H1 (cell line): ENCODE measurements at places on chromosomes 1 and 21. TPM values are rescaled to one million over a fixed set of nuclear protein-coding genes. Genes with fewer than 3 reads are reported as not detected.

Gene SDHC
- 216 and 224 TPM in 2 replicates for total RNA-seq

Gene CHIA
- total RNA-seq, result not detected in 2 replicates

GRCh38 chr21:38771536-38771935 is 34.2 kb upstream of the ETS2 start:
- H3K27ac ChIP-seq, result no peak overlapping the region
- no peak overlapping the region for H3K4me3 ChIP-seq
- H3K36me3 ChIP-seq, result no peaks in the 10 kb centered on the region
- no peak for DNase-seq

DNA sequence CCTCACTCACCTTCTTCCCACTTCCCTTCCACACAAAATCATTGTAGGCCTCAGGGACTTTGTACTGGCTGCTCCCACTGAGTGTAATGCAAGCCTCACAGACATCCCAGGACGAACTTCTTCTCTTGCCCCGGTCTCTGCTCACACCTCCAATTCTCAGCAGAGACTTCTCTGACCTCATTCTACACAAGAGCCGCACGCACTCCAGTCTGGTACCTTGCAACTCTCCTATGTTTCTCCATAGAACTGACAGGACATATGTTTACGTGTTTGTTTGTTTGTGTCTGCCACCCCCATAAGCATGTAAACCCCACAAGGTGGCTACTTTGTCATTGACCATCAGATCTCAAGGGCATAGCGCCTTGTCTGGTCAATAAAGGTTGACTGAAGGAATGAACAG is 350.8 kb downstream of the AJAP1 start:
- no peaks in the 10 kb centered on the region for H3K36me3 ChIP-seq
- no peak for DNase-seq
- H3K4me3 ChIP-seq, result no peak overlapping the region

DNA sequence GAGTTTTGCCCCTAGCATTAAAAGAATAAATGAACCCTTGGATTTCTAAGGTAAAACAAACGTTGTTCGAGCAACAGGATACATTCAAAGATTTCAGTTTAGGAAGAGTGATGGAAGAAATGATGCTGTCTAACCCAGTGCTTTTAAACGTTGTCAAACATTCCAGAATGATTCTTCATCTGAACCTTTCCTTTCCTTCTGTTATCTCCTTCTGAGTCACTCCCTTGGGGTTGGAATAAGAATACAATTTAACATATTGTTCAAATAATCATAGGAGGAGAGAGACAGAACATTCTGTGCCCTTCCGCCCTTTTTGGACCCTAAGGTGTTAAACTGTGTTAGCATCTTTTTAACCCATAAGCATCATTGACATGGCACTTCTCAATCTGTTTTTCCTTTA is 61.1 kb upstream of the RCOR3 start:
- no peaks in the 10 kb centered on the region for H3K36me3 ChIP-seq
- H3K27me3 ChIP-seq, result no peaks in the 10 kb centered on the region
- H3K27ac ChIP-seq, result no peak overlapping the region

DNA sequence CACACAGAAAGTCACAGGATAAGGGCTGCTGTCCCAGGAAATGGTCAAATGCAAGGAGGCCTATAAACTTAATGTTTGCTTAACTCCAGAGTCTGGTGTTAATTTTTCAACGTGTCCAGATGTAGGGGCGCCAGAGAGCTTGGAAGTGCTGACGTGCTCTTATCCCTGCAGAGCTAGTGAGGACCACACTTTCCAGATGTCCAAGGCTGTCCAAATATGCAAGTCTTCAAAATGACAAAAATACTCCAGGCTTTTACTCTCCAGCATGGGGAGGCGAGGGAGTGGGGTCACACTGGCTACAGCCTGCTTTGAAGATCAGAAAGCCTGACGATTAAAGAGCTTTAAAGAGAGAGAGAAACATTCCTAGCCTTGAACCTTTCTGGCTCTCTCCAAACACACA is 57.6 kb downstream of the ABCA4 start:
- H3K36me3 ChIP-seq, result no peaks in the 10 kb centered on the region
- no peak overlapping the region for H3K4me3 ChIP-seq
- DNase-seq, result no peak
- H3K4me1 ChIP-seq, result no peaks in the 10 kb centered on the region
- peaks cover 12% of the 10 kb centered on the region for H3K27me3 ChIP-seq
